Lung (tissue), 17 donors: ENCODE measurements at places on chromosomes 12 and 14. TPM values are rescaled to one million over a fixed set of nuclear protein-coding genes. Genes with fewer than 3 reads are reported as not detected.
A peak's percentile ranks its signal among the peaks of the same experiment; 100 is the strongest.

Gene SALL2
- polyA plus RNA-seq: 6.1 TPM

Gene GLS2
- polyA plus RNA-seq: 4.5 TPM

Gene TMEM263
- polyA plus RNA-seq: 12.3 TPM

Gene IRAK3
- polyA plus RNA-seq: 7.8 TPM

Gene LALBA
- not detected for polyA plus RNA-seq

Gene OR10G2
- not detected for polyA plus RNA-seq

Gene SLC8B1
- polyA plus RNA-seq: 27.5 TPM

Gene FAIM2
- polyA plus RNA-seq: 0.46 TPM

Gene FAM186B
- 0.17 TPM for polyA plus RNA-seq

Gene PIWIL1
- not detected for polyA plus RNA-seq

Gene JAG2
- polyA plus RNA-seq: 14.1 TPM

Gene LTBR
- polyA plus RNA-seq: 111 TPM

Gene FITM1
- 0.93 TPM for polyA plus RNA-seq

Gene NEUROD4
- polyA plus RNA-seq: not detected

Gene MGP
- polyA plus RNA-seq: 262 TPM

Gene DBX2
- 0.01 TPM for polyA plus RNA-seq

Gene CD69
- 3.9 TPM for polyA plus RNA-seq

DNA sequence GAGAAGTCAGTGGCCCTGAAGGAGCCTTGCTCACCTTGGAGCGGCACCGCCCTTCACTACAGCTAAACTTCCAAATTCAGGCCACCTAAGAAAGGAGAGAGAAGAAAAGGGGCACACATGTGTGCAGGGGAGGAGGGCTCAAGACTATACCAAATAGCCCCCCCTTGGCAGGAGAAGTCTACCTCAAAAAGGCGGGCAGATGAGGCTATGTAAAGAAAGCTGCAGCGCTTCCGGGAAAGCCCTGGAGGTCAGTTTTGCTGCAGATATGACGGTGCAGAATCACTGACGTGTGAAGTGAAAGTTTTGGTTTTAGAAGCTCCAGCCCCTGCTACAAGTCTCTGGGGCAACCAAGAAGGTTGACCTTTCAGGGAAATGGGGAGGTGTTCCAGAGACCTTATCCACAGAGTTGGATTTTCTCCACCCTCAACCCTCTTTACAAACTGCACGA lies 48.2 kb upstream of the PNMA1 start:
- no peaks in the 10 kb centered on the region for H3K27me3 ChIP-seq
- H3K4me1 ChIP-seq: peaks cover 46% of the 10 kb centered on the region
- DNase-seq: no peak
- no peak overlapping the region for H3K4me3 ChIP-seq
- no peaks in the 10 kb centered on the region for H3K36me3 ChIP-seq

- H3K27ac ChIP-seq: peak overlapping the region; percentile 81
- peaks cover 36% of the 10 kb centered on the region for H3K4me1 ChIP-seq
- DNase-seq: no peak
These were observed 2.2 kb downstream of the DPF3 start for GRCh38 chr14:72891666-72892102.

- no peaks in the 10 kb centered on the region for H3K27me3 ChIP-seq
- no peaks in the 10 kb centered on the region for H3K36me3 ChIP-seq
- DNase-seq: no peak
- no peak overlapping the region for H3K4me3 ChIP-seq
- no peak overlapping the region for H3K27ac ChIP-seq
These were observed 1470.7 kb downstream of the AACS start for GRCh38 chr12:126535971-126536370.

GRCh38 chr14:102878970-102879460 lies 43.4 kb upstream of the AMN start:
- H3K36me3 ChIP-seq: peaks cover 7% of the 10 kb centered on the region
- DNase-seq: no peak
- H3K27me3 ChIP-seq: no peaks in the 10 kb centered on the region
- no peaks in the 10 kb centered on the region for H3K4me1 ChIP-seq
- no peak overlapping the region for H3K27ac ChIP-seq

DNA sequence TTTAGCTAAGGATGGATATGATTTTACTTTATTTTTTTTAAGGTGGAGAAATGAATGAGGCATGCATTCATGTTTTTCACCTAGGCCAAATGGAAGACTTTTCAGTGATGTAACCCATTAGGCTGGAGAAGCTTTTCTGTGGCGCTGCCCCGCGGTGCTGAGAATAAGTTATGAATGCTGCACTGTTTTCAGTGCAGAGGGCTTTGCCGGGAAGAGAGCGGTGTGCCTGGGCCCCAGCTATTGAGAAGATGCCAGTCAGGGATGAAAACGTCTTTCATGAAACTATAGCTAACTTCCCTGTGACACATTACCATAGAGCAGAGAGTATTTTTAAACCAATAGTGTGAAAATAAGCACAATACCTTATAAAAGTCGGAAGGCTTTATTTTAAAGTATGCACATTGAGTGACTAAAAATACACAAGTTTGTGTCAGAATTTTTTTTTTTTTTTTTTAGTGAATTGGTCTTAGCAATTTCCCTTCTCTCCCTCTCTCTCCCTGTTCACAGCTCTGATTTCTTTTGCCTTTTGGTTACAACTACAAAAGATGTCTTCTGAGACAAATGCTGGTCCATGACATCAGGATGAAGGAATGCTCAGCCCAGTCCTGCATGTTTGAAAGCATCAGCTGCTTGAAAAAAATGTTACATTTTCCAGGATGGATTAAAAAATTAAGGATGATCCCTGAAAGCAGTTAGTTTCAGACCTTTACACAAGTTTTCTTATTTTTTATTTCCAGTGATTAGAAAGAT lies 48.3 kb downstream of the NPAS3 start:
- no peaks in the 10 kb centered on the region for H3K36me3 ChIP-seq
- no peak for DNase-seq
- no peaks in the 10 kb centered on the region for H3K4me1 ChIP-seq
- H3K27ac ChIP-seq: no peak overlapping the region
- H3K27me3 ChIP-seq: no peaks in the 10 kb centered on the region
- no peak overlapping the region for H3K4me3 ChIP-seq

DNA sequence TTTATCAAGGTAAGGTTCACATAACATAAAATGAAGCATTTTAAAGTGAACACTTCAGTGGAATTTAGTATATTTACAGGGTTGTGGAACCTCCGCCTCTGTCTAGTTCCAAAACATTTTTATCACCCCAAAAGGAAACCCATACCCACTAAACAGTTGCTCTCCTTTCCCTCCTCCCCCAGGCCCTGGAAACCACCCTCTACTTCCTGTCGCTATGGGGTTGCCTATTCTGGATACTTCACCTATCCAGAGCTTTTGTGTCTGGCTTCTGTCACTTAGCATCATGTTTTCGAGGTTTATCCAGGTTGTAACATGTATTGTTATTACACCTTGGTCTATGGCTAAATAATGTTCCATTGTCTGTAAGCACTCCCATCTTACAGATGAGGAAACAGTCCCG lies 27.7 kb upstream of the ZFP36L1 start:
- no peak for DNase-seq
- no peak overlapping the region for H3K27ac ChIP-seq
- peaks cover 27% of the 10 kb centered on the region for H3K4me1 ChIP-seq
- H3K27me3 ChIP-seq: no peaks in the 10 kb centered on the region

- H3K36me3 ChIP-seq: no peaks in the 10 kb centered on the region
- no peak overlapping the region for H3K4me3 ChIP-seq
- peaks cover 2% of the 10 kb centered on the region for H3K27me3 ChIP-seq
- H3K4me1 ChIP-seq: no peaks in the 10 kb centered on the region
- no peak for DNase-seq
- no peak overlapping the region for H3K27ac ChIP-seq
These were observed 473.1 kb downstream of the VRK1 start for GRCh38 chr14:97270308-97270707.

DNA sequence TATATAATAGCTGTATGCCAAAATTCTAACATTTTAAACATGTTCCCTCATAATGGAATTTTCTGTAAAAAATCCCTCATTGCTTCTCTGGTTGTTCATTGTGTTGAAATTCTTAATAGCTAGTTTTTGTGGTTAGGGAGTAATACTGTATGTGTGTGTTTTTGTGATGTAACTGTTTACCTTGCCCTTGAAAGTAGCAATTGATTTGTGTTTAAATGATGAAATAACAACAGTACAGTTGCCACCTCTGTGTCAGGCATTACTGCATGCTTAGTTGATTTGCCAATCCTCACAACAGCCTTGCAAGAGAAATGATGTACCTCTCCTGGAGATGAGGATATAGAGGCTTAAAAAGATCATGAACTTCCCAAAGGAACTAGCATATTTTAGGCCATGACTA lies 94.9 kb downstream of the DAAM1 start:
- DNase-seq: no peak
- H3K4me3 ChIP-seq: no peak overlapping the region
- H3K27me3 ChIP-seq: no peaks in the 10 kb centered on the region
- H3K36me3 ChIP-seq: no peaks in the 10 kb centered on the region
- peaks cover 2% of the 10 kb centered on the region for H3K4me1 ChIP-seq

GRCh38 chr12:77072833-77073495 lies 7.6 kb upstream of the E2F7 start:
- no peak for DNase-seq
- no peak overlapping the region for H3K27ac ChIP-seq
- no peaks in the 10 kb centered on the region for H3K36me3 ChIP-seq
- H3K4me3 ChIP-seq: no peak overlapping the region
- no peaks in the 10 kb centered on the region for H3K27me3 ChIP-seq

- peaks cover 5% of the 10 kb centered on the region for H3K27me3 ChIP-seq
- peak; percentile 73 for DNase-seq
- no peaks in the 10 kb centered on the region for H3K4me1 ChIP-seq
- no peaks in the 10 kb centered on the region for H3K36me3 ChIP-seq
- H3K4me3 ChIP-seq: no peak overlapping the region
- H3K27ac ChIP-seq: no peak overlapping the region
These were observed 5.6 kb upstream of the C14orf180 start for GRCh38 chr14:104573930-104574329.

DNA sequence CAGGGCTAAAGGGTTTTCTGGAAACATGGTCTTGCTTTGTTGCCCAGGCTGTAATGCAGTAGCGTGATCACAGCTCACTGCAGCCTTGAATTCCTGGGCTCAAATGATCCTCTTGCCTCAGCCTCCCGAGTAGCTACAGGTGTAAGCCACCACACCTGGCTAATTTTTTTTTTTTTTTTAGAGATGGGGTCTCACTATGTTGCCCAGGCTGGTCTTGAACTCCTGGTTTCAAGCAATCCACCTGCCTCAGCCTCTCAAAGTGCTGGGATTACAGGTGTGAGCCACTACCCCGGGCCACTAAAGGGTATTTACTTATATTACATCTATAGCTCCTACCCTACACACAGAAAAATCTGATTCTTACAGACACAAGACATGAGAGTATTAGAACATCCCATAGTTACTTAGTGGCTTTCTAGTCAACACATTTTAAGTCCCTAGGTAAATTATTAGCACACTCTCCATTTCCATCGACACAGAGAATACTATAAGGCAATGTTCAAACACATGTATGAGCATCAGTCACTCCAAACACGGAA lies 6.2 kb upstream of the DCAF11 start:
- H3K27ac ChIP-seq: no peak overlapping the region
- H3K36me3 ChIP-seq: no peaks in the 10 kb centered on the region
- DNase-seq: no peak
- H3K4me1 ChIP-seq: peaks cover 5% of the 10 kb centered on the region
- no peaks in the 10 kb centered on the region for H3K27me3 ChIP-seq
- no peak overlapping the region for H3K4me3 ChIP-seq

- H3K27me3 ChIP-seq: no peaks in the 10 kb centered on the region
- H3K4me3 ChIP-seq: no peak overlapping the region
- no peaks in the 10 kb centered on the region for H3K36me3 ChIP-seq
- no peaks in the 10 kb centered on the region for H3K4me1 ChIP-seq
- no peak for DNase-seq
These were observed 1007.0 kb upstream of the LRFN5 start for GRCh38 chr14:40599725-40600124.

DNA sequence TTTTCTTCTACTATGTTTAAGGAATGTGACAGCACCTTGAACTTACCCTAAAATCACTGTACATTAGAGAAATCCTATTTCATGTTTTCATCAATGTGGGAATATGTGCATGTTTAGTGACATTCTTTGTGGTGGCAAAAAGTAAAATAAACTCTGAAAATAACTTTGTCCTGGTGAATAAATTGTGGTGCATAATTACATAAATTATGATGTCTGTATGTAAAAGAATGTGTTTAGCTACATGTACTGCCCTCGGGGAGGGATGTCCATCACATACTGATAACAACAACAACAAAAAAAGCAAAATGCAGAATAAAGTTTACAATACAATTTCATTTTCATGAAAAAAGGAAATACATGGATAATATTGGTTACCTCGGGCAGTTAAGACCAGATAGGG lies 157.3 kb downstream of the METTL25 start:
- H3K4me1 ChIP-seq: no peaks in the 10 kb centered on the region
- no peaks in the 10 kb centered on the region for H3K27me3 ChIP-seq
- no peak for DNase-seq
- H3K36me3 ChIP-seq: no peaks in the 10 kb centered on the region

DNA sequence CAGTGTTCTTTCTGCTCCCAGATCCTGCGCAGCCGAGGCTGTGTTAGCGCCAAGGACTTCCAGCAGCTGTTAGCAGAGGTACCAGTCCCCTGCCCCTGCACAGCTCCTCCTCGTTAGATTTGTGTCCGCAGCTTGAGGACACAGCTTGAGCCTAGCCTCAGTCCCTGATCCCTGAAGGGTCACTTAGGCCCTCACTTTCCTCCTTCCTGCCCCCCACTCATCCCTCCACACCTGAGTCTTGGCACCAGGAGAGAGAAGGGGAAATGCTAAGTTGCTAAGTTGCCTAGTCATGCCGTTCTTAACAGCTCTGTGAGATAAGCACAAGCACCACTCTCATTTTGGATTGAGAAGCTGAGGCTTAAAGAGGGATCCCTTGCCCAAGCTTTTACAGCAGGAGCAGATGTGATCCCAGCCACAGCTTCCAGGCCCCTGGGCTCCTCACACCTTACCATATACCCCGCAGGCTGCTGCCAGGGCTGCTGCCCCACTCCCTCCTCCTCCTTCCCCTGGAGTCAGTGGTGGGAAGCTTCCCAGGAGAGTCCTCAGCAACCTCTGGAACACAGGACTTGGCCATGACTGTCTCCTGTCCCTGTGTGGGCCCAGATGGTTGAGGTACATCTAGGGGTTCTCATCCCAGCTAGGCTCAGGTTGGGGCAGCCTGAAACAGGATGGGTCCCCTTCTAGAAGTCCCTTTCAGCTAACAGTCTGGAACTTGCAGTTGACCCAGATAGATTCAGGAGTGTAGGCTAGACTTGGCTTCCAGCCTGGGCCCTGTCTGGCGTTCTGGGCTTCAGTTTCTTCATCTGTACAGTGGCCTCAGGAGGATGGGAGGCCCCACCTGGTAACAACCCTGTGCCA lies 975 bp downstream of the OGFOD2 start:
- no peaks in the 10 kb centered on the region for H3K27me3 ChIP-seq
- peaks cover 2% of the 10 kb centered on the region for H3K36me3 ChIP-seq
- peaks cover 8% of the 10 kb centered on the region for H3K4me1 ChIP-seq
- H3K4me3 ChIP-seq: peak overlapping the region; percentile 86

DNA sequence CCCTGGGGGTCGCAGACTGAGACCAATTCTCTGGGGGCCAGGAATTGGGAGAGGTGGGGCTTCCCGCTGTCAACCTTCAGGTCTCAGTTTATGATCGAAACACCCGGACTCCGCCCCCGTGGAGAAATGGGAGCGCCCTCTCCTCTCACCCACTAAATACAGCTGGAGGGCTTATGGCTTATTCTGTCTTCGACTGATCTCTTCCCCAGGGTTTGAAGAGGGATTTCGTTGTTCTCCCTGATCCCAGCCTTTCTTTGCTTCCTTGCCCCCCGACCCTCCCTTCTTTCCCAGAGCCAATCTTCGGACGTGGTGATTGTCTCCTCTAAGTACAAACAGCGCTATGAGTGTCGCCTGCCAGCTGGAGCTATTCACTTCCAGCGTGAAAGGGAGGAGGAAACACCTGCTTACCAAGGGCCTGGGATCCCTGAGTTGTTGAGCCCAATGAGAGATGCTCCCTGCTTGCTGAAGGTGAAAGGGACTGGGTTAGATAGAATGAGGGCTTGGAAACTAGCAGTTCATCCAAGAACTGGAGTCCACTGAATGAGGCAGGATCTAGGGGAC lies 607 bp downstream of the OS9 start:
- H3K4me1 ChIP-seq: peaks cover 6% of the 10 kb centered on the region
- peak overlapping the region; percentile 92 for H3K4me3 ChIP-seq
- no peaks in the 10 kb centered on the region for H3K27me3 ChIP-seq
